NCI-H1105 treated with DMSO at 0.1 percent for 48 hours (cell line): ENCODE measurements at places on chromosomes 2 and 18.

- DNase-seq, result no peak
These were observed 29.8 kb upstream of the ACTG2 start for GRCh38 chr2:73862987-73863386.

GRCh38 chr2:45888167-45888566, 236.7 kb downstream of the PRKCE start:
- no peak for DNase-seq

DNA sequence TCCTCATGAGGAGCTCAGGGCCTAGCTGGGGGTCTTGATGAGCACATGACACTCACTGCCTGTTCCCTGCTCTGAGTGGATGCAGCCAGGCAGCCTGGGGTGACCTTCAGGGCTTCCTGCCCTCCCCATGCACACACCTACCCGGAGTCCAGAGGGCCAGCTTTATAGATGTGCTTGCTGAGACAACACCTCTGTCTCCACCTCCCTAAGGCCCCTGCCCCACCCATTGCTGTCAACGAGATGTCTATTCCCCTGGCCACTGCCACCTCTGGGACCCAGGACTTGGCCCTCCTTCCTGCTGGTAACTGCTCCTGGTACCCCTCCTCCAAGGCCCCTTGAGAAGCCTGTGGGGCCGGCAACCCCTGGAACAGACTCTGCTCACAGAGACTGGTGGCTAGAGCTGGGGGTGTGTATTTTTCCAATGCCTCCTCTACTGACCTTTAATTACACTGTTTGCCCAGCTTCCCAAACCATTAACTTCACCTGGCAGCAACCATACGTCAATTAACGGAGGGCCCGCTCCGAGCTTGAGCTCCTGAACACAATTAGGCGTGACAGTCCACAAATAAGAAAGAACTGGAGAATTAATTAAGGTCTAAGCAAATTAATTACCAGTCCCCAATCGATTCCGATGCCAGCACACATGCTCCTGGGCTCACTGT, 66.3 kb downstream of the EMX1 start:
- DNase-seq, result peak; percentile 63

- DNase-seq, result no peak
These were observed 195.8 kb downstream of the HDAC4 start for GRCh38 chr2:239204876-239205468.

GRCh38 chr2:39429746-39430145, 7.3 kb downstream of the MAP4K3 start:
- no peak for DNase-seq

DNA sequence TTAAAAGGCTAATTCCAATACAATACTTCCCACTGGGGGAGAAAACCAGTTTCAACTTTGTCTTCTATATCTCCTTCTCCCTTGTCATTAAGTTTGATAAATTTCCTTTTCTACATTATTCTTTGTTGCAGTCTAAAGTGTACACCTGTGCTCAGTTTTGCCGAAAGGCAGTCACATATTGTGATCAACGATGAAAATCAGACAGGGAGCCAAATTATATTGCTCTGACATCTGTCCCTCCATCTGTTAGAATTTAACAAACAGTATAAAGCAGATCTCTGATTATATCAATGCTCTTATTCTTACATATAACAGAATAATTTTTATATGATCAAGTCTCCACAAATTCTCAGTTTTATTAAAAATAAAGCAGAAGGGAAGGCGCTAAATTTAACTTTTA, 496.7 kb downstream of the NRXN1 start:
- DNase-seq, result no peak

GRCh38 chr2:173834141-173834540, 131.0 kb downstream of the SP3 start:
- no peak for DNase-seq

- DNase-seq, result no peak
These were observed 114.8 kb upstream of the LRATD1 start for GRCh38 chr2:14517731-14518130.

GRCh38 chr2:207720517-207721187, 9.2 kb downstream of the CCNYL1 start:
- DNase-seq, result no peak

DNA sequence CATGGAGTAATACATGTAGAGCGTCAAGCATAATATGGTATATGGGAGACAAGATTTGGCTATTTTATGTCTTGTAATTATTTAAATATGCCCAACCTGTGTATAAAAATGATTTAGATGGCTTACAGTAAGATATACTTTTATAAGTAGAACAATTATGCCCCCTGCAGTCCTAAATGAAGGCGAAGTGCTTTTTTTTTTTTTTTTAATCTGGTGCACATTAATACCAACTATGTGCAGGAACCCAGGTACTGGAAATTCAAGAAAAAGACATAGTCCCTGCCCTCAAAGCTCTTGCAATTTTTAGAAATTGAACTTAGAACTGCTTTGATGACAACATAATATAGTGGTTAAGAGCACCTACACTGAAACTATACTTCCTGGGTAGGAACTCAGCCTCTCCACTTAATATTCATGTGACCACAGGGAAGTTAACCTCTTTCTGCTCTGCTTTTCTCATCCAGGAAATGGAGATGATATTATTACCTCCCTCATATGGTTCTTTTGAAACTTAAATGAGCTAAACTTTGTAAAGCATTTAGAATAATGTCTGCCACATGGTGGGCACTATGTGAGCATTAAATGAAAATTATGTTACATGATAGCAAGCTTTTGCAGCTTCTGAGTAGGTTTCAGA, 38.1 kb downstream of the AFTPH start:
- DNase-seq, result peak; percentile 16
